ENCODE measurements at places on chromosomes 13 and 19. TPM values are rescaled to one million over a fixed set of nuclear protein-coding genes. Genes with fewer than 3 reads are reported as not detected.

DNA sequence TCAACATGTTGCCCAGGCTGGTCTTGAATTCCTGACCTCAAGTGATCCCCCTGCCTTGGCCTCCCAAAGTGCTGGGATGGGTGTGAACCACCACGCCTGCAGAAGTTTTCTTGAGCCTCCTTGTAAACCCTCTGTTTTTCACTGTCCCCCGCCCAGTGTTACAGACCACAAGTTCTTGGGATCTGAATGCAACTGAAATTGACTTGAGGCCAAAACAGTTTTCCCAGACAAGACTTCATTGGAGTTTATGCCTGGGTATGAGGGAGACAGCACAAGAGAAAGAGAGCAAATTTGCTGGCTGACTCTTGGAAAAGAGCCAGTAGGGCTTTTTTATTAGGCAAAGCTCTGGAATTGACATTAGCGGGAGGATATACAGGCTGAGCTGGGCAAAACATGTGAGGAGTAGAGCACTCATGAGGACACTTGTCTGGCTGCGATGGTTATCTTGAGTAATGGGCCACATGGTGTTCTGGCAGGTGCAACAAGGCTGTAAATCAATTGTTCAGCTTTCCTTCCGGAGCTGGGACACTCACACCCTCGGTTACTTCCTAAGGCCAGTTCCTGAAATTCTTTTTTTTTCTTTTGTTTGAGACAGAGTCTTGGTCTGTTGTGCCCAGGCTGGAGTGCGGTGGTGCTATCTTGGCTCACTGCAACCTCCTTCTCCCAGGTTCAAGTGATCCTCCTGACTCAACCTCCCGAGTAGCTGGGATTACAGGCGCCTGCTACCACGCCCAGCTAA is 12.7 kb upstream of the HNRNPL start:
- no peak for DNase-seq
- H3K36me3 ChIP-seq = peaks cover 17% of the 10 kb centered on the region
- no peak overlapping the region for H3K4me3 ChIP-seq
- H3K27ac ChIP-seq = no peak overlapping the region
- H3K4me1 ChIP-seq = peaks cover 24% of the 10 kb centered on the region

- no peaks in the 10 kb centered on the region for H3K36me3 ChIP-seq
- DNase-seq = no peak
- H3K4me3 ChIP-seq = no peak overlapping the region
- no peak overlapping the region for H3K27ac ChIP-seq
- peaks cover 2% of the 10 kb centered on the region for H3K27me3 ChIP-seq
- H3K4me1 ChIP-seq = peaks cover 8% of the 10 kb centered on the region
These were observed 72.3 kb downstream of the LATS2 start for GRCh38 chr13:20988909-20989655.

GRCh38 chr13:104315606-104316005 is 1249.4 kb upstream of the SLC10A2 start:
- H3K4me1 ChIP-seq = no peaks in the 10 kb centered on the region
- DNase-seq = no peak
- no peaks in the 10 kb centered on the region for H3K36me3 ChIP-seq
- H3K27me3 ChIP-seq = no peaks in the 10 kb centered on the region
- no peak overlapping the region for H3K27ac ChIP-seq

The P2RY11 gene
- total RNA-seq = 61.1 TPM

The ZNF844 gene
- total RNA-seq = 0.93 TPM

- no peak for DNase-seq
- H3K36me3 ChIP-seq = peaks cover 2% of the 10 kb centered on the region
- no peak overlapping the region for H3K4me3 ChIP-seq
These were observed 1.6 kb downstream of the UBE2L5 start for GRCh38 chr13:30423891-30424290.

- peaks cover 11% of the 10 kb centered on the region for H3K4me1 ChIP-seq
- peaks cover 3% of the 10 kb centered on the region for H3K27me3 ChIP-seq
- DNase-seq = no peak
- no peaks in the 10 kb centered on the region for H3K36me3 ChIP-seq
- H3K27ac ChIP-seq = no peak overlapping the region
- no peak overlapping the region for H3K4me3 ChIP-seq
These were observed 17.4 kb downstream of the PPFIA3 start for GRCh38 chr19:49136771-49137171.

The SBK3 gene
- total RNA-seq = not detected

The IGFL2 gene
- 0.40 TPM for total RNA-seq

GRCh38 chr13:99610702-99611289 is 109.5 kb downstream of the TM9SF2 start:
- H3K27me3 ChIP-seq = no peaks in the 10 kb centered on the region
- H3K36me3 ChIP-seq = no peaks in the 10 kb centered on the region
- no peak for DNase-seq
- H3K4me1 ChIP-seq = peaks cover 14% of the 10 kb centered on the region

- no peaks in the 10 kb centered on the region for H3K4me1 ChIP-seq
- H3K4me3 ChIP-seq = no peak overlapping the region
- no peaks in the 10 kb centered on the region for H3K36me3 ChIP-seq
- peaks cover 35% of the 10 kb centered on the region for H3K27me3 ChIP-seq
- H3K27ac ChIP-seq = no peak overlapping the region
- no peak for DNase-seq
These were observed 209.9 kb downstream of the TEX29 start for GRCh38 chr13:111530137-111530870.

DNA sequence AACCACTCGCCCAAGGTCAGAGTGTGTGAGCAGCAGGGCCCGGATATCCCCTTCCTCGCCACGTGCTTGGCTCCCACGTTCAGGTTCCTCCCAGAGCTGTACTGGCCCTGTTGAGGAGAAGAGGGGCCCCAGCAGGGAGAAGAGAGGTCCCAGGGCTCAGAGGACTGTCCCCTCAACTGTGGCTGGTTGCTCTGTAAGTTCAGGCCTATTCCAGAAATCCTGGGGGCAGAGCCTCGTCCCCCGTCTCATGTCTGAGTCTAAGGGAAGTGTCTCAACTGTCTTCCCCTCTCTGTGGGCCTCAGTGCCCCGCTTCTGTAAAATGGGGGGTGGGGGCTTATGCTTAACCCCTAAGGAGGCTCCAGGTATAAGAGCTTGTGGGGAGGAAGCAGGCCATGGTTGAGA is 3.9 kb downstream of the PPP5C start:
- H3K27me3 ChIP-seq = no peaks in the 10 kb centered on the region
- peaks cover 57% of the 10 kb centered on the region for H3K4me1 ChIP-seq
- DNase-seq = peak; percentile 77
- peak overlapping the region; percentile 98 for H3K27ac ChIP-seq
- H3K36me3 ChIP-seq = peaks cover 54% of the 10 kb centered on the region

DNA sequence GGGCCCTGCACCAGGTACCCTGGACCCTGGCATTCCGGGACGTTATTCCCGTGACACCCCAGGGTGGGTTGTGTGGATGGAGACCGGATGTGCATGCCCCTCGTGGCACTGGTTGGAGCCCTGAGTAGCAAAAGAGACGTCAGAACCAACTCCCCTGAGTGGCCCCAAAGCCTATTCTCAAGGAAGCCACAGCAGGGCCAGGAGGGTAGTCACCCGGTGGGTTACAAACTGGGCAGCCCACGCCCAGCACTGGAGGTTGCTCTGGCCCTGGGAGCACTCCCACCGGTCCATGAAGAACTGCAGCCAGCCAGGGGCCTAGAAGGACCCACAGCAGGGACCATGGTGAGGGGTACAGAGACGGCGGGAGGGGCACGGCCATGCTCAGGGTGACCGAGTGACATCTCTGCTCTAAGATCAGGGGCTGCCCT is 7.5 kb downstream of the KLF16 start:
- H3K36me3 ChIP-seq = peaks cover 9% of the 10 kb centered on the region
- DNase-seq = peak; percentile 82
- peak overlapping the region; percentile 84 for H3K4me3 ChIP-seq

The BCAM gene
- total RNA-seq = not detected

DNA sequence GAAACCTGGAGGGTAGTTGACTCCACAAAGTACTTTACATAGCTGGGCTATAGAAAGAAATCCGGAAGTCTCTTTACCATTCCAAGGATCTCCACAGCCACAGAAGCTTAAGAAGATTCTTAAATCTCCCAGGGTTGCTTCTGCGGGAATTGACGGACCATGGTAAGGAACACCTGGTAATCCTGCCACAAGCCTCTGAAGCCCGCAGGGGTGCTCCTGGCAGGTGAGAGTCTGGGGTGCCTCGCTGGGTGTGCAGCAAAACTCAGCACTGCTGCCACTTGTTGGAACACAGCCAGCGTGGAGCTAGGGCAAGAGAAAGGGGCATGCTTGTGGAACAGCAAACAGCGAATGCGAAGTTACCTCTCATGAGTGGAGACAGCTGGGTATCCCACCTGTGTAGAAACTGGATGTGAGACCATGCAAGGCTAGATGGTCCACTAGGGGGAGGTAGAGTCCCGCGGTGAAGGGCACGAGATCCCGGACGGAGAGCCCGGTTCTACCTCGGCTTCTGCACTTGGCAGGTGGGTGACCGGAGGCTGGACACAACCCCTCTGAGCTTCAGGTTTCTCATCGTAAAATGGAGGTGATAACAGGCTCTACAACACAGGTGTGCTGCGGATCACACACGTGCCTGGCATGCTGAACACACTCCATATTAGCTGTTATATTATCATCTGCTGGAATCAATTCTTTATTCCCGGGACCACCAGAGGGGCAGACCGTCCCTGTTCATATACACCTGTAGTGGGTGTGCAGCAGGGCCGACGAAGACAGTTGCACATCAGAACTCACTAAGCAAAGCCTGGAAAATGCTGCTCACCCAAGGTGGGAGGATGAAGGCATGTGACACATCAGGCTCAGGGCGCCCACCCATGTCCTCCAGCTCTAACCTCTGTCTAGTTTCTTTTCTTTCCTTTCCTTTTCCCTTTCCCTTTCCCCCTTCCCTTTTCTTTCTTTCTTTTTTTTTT is 24.1 kb upstream of the UBAC2 start:
- H3K27me3 ChIP-seq = peaks cover 9% of the 10 kb centered on the region
- peak overlapping the region; percentile 57 for H3K4me3 ChIP-seq
- no peaks in the 10 kb centered on the region for H3K36me3 ChIP-seq
- no peak overlapping the region for H3K27ac ChIP-seq
- peaks cover 31% of the 10 kb centered on the region for H3K4me1 ChIP-seq
- peak; percentile 93 for DNase-seq

DNA sequence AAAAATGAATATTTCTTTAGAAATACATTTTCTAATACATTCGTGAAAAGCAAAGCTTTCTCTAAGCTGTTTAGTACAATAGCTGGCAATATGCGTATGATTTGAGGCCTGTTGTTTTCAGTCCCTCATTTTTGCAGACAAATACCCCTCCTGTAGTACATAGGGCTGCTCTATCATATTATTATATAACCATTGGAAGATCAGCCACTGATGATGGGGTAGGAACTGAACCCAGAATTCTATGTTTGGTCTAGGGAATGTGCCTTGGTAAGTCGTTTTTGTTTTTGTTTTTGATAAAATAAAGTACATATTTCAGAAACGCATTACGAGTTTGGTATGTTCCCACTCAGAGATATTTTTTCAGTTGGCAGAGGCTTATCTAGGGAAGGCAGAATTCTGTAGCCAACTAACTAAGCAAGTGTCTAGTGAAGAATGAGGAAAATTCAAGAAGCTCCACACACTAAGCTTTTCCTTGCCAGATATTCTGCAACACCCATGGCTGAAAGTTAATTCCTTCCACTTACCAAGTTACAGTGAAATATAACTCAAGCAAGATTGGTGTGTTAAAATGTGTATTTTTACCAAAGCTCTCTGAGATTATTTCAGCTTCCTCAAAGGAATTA is 656.9 kb upstream of the MIR17HG start:
- no peak overlapping the region for H3K27ac ChIP-seq
- H3K4me3 ChIP-seq = no peak overlapping the region
- no peaks in the 10 kb centered on the region for H3K27me3 ChIP-seq

DNA sequence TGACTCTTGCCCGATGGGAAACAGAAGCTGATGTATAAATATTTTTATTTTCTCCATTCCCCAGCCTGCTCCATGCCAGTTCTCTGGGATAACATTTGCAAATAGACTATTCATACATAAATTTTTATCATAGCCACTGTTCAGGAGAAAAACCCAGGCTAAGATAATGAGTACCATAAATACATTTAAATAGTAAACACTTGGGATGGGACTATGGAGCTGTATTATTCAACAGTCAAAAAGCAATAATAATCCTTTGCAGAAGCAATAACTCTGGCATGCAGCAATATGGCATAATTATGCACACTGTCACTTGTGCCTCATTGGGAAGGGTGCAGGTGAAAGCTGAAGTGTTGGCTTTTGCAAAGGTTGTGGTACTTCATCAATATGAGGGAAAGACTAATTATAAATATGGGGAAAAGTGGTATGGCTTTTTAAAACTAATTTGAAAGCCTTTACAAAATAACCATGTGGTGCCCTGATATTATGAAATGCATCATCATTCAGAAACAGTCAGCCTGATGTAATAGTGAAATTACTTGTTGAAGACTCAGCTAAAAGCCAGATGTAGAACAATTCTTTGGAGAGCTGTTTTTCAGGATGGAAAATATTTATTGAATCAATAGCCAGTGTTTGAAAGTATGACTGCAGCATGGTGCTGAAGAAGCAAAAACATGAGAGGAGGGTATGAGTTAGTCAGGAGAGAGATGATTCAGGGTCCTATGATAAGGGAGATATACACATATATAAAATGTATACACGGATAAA is 2476.7 kb downstream of the PCDH9 start:
- H3K4me1 ChIP-seq = no peaks in the 10 kb centered on the region
- no peak overlapping the region for H3K27ac ChIP-seq
- no peak for DNase-seq
- H3K4me3 ChIP-seq = no peak overlapping the region

DNA sequence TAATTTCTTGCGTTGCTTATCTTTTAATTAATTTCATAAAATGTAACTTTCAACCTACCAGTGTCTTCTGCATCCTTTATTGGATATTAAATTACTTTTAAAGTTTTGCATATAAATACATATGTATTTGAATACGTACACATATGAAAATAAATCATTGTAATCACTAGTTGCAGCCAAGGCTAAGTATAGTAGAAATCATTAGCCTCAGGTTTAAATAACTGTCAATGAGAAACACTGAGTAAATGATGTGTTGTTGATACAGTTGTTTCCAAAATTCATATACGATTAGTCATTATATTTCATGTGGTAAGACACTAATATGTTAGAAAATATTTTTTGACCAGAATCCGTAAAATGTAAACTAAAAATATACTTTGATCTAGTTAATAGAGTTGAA is 1267.1 kb upstream of the PCDH20 start:
- H3K4me3 ChIP-seq = no peak overlapping the region
- H3K27me3 ChIP-seq = no peaks in the 10 kb centered on the region
- H3K36me3 ChIP-seq = no peaks in the 10 kb centered on the region

GRCh38 chr19:1206864-1207450 is 1.4 kb downstream of the STK11 start:
- peak; percentile 80 for DNase-seq
- peak overlapping the region; percentile 97 for H3K4me3 ChIP-seq
- no peaks in the 10 kb centered on the region for H3K27me3 ChIP-seq
- H3K36me3 ChIP-seq = peaks cover 23% of the 10 kb centered on the region
- peak overlapping the region; percentile 90 for H3K27ac ChIP-seq

The FGF22 gene
- not detected for total RNA-seq

The IZUMO4 gene
- 10.0 TPM for total RNA-seq

The KCNJ14 gene
- total RNA-seq = 2.4 TPM

Data from activated CD4-positive, alpha-beta T cell treated with anti-CD3 and anti-CD28 coated beads, Interleukin-2, amount 10 ng/mL, durations not matched to agents 24 days and 14 days (primary cell).